ENCODE measurements at places on chromosomes 13 and 19.

DNA sequence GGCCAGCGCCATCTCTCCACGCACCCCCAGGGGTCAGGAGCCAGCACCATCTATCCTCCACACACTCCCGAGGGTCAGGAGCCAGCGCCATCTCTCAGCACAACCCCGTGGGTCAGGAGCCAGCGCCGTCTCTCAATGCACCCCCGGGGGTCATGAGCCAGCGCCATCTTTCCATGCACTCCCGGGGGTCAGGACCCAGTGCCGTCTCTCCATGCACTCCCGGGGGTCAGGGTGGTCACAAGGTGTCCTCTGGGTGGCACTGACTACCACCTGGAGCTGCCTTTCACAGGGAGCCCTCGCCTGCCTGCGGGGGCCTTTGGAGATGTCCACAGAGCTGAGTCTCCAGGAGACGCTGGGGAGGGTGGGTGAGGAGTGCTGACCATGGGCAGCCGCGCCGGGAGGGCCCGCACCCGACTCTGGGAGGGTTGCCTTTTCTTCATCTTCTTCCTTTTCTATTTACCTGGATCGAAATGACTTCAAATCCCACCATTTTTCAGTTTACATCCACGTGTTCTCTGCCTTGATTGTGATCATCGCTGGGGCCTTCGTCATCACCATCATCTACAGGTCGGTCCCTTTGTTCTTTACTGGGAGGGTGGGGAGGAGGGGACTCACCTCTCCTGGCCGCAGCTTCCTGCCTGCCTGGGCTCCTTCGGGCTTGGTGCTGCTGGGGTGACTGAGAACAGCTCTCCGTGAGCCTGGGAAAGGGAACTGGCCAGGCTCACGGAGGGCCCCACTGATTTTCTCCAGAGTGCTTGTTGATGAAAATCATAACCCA is 19.1 kb downstream of the TEX29 start:
- DNase-seq = no peak

DNA sequence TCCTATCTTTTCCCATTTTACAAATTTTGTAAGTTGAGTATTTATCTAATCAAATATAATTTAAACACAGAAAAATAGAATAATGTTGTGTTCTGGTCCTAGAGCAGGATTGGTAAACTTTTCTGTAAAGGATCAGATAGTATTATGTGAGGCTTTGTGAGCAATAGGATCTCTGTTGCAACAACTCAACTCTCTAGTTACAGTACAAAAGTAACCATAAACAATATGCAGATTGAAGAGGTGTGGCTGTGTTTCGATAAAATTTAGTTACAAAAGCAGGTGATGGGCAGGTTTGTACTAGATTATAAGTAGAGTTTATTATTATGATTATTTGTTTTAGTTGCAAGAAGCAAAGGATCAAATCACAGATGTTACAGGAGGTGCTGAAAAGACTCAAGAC is 15.2 kb upstream of the C1QTNF9B start:
- no peak for DNase-seq

DNA sequence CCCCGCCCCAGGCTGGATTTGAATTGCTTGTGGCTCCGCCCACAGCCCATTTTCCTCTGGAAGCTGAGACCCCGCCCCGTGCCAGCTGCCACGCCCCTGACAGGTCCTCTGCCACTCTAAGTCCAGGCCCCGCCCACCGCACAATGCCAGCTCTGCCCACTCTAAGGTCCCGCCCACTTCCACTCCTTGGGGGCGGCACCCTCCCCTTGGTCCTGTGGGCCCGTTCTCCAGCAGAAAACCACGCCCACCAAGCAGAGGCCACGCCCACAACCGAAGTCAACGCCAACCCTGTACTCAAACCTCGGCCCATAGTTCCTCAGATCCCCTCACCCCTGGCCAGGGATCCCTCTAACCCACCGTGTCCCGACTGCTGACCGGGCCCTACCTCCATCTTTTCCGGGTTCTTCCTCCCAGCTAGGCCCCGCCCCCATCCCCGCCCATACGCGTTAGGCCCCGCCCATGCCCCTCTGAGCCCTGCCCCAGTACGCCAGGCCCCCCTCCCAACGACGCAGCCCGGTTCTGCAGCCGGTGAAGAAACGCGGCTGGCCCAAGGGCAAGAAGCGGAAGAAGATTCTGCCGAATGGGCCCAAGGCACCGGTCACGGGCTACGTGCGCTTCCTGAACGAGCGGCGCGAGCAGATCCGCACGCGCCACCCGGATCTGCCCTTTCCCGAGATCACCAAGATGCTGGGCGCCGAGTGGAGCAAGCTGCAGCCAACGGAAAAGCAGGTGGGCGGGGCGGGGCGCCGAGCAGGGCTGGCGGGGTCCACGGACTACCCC is 1.3 kb downstream of the HMG20B start:
- peak; percentile 86 for DNase-seq

DNA sequence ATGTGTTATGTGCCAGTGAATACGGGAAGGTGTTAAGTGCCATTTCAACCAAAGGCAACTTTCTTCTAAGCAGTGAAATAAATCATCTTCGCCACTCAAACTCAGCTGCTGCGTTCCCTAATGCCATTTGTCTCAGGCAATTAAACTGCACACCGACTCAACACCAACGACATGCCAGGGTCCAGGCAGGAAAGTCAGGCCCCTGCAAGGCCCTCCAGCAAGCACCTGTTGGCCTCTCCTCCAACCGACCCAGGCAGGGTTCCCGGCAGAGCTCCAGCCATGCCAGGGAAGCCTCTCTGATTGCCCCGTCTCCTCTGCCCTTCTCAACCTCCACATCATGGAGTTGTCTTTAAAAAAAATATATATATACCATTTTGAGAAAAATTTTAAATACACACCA is 21.8 kb downstream of the SAFB2 start:
- DNase-seq = no peak

- no peak for DNase-seq
Measured at GRCh38 chr13:45541806-45542205, 73.7 kb downstream of the ERICH6B start.

DNA sequence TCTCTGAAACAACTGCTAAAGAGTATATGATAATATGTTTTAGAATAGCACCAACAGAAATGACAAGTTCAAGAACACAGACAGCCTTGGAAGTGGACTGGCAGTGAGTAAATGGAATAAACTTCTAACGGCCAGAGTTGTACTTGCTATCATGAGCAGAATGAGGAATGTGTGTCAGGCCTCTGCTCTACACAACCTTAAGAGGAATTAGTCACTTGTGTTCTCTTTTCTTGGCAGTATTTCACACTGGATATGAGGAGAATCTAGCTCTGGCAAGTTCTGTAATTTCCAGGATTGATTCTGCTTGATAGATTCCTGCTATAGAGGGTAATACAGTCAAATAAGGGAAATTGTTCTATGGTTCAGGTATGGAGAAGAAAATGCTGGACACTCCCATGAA is 757.3 kb downstream of the EFNB2 start:
- DNase-seq = no peak

- no peak for DNase-seq
Measured at GRCh38 chr13:90633849-90634248, 713.6 kb upstream of the MIR17HG start.

Data from CD4-positive, alpha-beta T cell treated with Interleukin-1 beta for 1 hour (primary cell).